ENCODE measurements at places on chromosomes 1 and 21.
A peak's percentile ranks its signal among the peaks of the same experiment; 100 is the strongest.

DNA sequence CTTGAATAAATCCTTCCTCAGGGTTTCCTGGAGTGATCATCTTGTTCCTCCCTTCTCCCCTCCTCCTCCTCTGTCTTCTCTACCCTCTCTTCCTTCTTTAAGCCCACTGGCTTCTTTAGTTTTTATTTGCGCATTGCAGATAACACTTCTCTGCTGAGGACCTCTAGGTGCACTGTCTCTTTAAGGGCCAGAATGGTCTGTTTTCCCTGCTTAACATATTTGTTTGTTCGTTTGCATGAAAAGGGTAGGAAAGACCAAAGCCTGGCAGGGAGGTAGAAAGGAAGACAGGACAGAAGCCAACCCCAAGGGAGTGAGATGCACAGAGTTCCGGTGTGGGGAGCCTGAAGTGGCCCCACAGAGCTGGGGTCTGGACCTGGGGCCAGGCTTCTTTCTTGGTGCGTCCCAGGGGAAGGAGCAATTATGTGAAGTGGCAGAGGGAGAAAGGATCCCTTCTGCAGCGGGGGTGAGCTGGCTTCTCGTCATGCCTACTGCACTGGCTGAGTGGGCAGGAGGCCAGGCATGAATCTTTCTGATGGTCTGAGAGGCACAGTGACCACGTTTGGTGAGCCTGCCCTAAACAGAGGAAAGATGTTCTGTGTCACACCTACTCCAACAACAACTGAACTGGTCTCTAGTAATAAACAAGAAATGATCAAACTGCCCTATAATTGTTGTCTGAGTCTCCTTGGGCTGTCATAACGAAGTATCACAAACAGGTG lies 232.7 kb downstream of the KCNJ6 start:
- no peak for DNase-seq

- no peak for DNase-seq
Measured at GRCh38 chr1:179226738-179227137, 2.7 kb downstream of the ABL2 start.

DNA sequence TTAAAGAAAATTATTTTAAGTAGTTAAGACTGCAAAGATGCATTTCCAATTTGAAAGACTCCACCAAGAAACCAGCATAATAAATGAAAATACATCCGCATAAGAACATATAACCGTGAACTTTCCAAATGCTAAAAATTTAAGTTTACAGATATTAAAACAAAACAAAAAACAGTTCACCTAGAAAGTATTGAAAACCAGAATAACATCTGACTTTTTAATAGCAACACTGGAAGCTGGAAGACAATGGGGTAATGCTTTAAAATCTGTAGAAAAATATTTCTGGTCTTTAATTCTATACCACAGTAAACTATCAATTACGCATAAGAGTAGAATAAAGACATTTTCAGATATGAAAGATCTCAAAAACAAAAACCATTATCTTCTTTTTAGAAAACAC lies 79.3 kb upstream of the COL24A1 start:
- DNase-seq, result no peak

- DNase-seq, result no peak
Measured at GRCh38 chr1:165187031-165188009, 169.2 kb downstream of the LMX1A start.

- DNase-seq, result peak; percentile 46
Measured at GRCh38 chr1:39701049-39701439, 9.8 kb upstream of the HPCAL4 start.

GRCh38 chr1:198480876-198481275 lies 59.6 kb downstream of the ATP6V1G3 start:
- DNase-seq, result no peak

GRCh38 chr21:44449473-44450363 lies 5.6 kb upstream of the LRRC3 start:
- no peak for DNase-seq

DNA sequence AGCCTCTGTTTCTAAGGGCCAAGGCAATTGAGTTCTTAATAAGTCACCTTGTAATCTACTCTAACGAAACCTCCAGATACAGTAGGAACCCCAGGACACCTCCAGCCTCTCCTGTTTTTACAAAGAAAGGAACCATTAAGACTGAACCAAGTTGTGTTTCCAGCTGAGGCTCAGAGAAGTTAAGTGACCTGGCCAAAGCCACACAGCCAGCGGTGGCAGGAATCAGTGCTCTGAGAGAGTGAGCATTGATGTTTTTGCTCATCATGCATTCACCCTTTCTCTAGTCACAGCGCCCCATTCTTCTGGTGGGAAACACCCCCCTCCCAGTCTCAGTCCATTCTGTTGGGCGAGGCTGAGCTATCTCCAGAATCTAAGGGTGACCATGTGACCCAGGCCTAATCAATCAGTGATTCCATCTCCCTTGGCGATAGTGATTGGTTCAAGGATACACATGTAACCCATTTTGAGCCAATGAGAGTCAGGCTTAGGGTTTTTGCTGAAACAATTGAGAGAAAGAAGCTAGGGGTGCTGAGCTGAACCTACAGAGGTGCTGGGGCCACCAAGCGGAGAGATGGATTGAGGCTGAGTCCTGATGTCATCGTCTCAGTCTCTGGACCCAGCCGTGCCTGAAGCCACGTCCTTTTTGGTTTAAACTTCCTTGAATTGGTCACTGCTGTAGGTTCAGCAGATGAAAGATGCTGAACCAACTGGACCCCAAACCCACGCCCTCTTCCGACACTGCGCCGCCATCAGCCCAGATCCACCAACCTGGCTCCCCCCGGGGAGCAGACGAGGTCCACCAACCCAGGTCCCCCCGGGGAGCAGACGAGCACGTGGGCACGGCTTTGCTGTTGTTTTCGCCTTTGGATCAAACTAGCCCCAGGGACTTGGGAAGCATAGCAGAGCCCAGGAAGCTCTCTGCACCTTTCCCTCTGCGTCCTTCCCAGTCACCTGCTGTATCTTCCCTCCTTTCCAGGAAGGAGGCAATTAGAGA lies 28.0 kb upstream of the RERE start:
- DNase-seq, result no peak

DNA sequence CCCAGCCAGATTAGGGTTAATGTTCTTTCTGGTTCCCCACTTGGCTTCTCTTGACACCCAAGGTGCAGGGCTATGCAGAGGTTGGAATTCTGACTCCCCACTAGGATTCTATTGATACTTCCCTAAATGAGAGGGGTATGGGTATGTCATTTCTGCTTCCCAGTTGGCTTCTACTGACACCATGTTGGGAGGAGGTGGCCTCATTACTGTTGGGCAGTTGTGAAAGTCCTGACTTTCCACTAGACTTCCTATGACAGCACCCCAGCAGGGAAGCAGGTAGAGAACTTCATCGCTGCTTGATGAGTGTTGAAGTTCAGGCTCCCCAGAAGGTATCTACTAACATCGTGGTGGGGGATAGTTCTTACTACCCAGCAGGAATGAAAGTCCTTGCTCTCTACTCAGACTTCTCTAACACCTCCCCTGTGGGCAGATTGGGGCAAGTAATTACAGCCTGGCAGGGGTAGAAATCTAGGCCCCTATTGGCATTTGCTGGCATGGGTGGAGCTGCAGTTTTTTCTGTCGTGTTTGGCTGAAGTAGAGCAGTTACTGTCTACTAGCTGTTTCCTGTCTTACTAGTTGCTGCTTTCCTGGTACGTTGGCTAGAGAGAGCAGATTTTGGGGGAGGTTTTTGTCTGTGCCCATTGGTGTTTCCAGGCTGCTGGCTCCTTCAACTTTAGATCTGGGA lies 41.5 kb downstream of the ZYG11B start:
- DNase-seq, result no peak

Data from fibroblast of skin of right quadriceps (primary cell).